ENCODE measurements at places on chromosomes 7 and 10. TPM values are rescaled to one million over a fixed set of nuclear protein-coding genes. Genes with fewer than 3 reads are reported as not detected.

DNA sequence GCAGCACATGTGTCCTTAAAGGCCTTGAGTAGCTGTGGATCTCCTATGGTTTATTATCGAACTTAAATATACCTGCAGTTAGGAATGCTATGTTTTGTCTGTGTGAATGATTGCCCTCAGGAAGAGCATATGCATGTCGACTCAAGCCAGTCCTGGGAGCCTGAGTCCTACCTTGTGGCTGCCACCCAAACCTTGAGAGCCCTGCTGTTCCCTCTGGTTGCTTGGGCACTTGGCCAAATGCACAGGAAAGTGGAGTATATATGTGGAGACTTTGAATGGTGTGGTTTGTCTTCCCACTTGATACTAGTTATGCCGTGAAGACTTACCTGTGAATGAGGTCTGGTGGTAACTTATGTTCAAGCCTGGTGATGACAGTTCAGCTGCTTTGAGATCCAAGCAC is 409.8 kb downstream of the LRMDA start:
- no peak for ATAC-seq

Gene CCAR1
- 70.3 TPM for total RNA-seq

GRCh38 chr10:11886138-11886474 is 63.0 kb downstream of the PROSER2 start:
- ATAC-seq, result no peak

- ATAC-seq, result no peak
Measured at GRCh38 chr7:47664650-47665195, 82.8 kb upstream of the TNS3 start.

GRCh38 chr10:73644015-73644743 is 2.9 kb upstream of the MYOZ1 start:
- ATAC-seq, result peak; percentile 82

- no peak for ATAC-seq
Measured at GRCh38 chr7:139575338-139575680, 51.8 kb downstream of the CLEC2L start.

GRCh38 chr10:58513188-58514110 is 777 bp downstream of the BICC1 start:
- peak; percentile 28 for ATAC-seq
